ENCODE measurements at places on chromosomes 2 and 18.

- no peak for DNase-seq
These were observed 49.6 kb downstream of the CPS1 start for GRCh38 chr2:210606001-210606400.

- DNase-seq = no peak
These were observed 83.7 kb downstream of the TCF7L1 start for GRCh38 chr2:85216927-85217326.

- no peak for DNase-seq
These were observed 12.5 kb downstream of the INPP4A start for GRCh38 chr2:98457045-98457696.

GRCh38 chr2:50674876-50675275 lies 357.1 kb downstream of the NRXN1 start:
- DNase-seq = no peak

GRCh38 chr2:43307046-43307445 lies 80.6 kb upstream of the ZFP36L2 start:
- DNase-seq = no peak

DNA sequence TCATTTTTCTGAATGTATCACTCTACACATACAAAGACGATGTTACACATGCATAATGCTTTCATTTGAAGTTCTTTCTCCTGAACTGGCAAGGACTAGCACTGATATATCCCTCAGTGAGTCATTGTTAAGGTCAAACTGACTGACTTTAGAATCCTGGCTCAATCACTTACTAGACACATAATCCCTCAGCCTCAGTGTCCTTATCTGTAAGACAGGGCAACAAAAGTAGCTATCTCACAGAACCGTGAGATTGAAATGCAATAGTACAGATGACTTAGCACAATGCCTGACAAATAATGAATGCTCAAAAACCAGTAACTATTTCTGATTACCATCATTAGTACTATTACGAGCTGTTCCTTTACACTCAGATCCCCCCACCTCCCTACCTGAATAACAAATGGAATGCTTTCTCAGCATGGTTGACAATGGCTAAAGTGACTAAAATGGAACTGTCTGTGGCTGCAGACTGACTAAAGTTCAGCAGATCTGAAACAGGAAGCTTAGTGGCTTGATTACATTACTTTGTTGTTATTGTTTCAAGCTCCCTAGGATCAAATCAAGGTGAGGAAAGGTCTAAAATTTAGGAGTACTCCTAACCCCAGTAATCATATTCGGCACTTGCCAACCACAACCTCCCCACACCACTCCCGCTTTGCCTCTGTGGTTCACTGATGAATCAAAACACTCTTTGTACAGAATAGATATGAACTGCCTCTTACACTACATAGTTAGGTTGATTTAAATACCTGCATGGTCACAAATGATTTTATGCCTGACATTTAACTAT lies 35.8 kb upstream of the CACNB4 start:
- no peak for DNase-seq

Data from body of pancreas (tissue), 4 donors.